ENCODE measurements at places on chromosomes 12 and 14.

- no peak for DNase-seq
These were observed 87.6 kb upstream of the MED13L start for GRCh38 chr12:116365114-116365513.

GRCh38 chr12:107326237-107326636, 232.9 kb upstream of the CRY1 start:
- no peak for DNase-seq

DNA sequence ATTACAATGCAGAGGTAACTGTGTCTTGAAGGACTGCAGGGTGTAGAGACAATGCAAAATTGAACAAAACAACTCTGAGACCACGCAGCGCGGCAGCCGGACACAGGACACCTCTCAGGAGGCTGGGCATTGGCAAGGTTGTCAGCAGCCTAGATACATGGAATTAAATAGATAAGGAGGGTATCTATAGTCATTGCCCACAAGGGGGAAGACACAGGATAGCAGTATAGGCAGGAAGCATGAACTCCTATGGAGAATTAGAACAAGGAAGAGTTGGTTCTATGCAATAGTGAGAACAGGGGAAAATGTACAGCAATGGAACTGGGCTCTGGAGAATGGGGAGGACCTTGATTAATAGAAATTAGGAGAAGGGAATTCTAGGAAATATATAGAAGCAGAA, 164.1 kb downstream of the C12orf42 start:
- no peak for DNase-seq

GRCh38 chr12:66587912-66588311, 91.0 kb downstream of the GRIP1 start:
- DNase-seq, result no peak

DNA sequence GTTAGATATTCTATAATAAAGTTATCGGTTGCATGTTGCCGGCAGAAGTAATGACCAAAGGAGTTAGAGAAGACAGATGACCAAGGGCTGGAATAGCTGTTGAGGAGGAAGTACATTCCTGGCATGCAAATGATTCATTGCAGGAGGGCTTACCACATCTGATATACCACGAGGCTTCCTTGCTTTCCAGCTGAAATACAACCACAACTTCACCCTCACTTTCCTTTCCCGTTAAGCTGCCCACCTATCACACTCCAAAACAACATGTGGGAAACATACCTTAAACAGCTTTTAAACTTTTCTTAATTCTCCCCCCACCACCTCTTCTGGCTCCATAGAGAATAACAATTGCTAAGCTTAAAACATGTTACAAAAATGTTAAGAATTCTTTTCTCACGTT, 594.1 kb downstream of the NRXN3 start:
- DNase-seq, result no peak

GRCh38 chr14:49633640-49634546, 1.2 kb downstream of the DNAAF2 start:
- peak; percentile 85 for DNase-seq

DNA sequence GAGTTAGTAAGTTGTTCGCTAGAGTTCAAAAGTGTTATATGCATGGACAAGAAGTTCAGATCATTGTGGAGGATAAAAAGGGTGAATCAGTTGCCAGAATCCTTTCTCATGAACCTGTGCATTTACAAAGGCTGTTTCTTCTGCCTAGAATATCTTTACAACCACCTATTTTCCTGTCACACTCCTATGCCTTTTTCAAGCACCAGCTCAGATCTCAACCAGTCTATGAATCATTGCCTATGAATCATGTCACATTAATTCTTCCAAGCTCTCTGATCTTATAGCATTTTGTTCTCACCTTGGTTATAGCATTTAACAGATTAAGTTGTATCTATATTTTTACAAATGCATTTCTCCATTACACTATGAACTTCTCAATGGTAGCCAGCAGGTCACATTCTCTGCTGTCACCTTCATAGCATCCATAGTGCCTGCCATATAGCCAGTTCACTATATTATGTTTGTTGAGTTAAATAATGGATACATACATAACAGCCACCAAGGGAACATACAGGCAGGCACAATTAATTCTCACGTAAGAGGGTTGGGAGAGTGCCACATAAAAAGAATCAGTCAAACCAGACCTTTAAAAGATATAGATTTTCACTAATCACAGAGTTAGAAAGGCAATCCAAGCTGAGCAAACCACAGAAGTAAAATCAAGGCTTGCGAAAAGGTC, 573.0 kb downstream of the FOXG1 start:
- DNase-seq, result no peak

- no peak for DNase-seq
These were observed 465.2 kb downstream of the PCNX1 start for GRCh38 chr14:71372411-71372838.

DNA sequence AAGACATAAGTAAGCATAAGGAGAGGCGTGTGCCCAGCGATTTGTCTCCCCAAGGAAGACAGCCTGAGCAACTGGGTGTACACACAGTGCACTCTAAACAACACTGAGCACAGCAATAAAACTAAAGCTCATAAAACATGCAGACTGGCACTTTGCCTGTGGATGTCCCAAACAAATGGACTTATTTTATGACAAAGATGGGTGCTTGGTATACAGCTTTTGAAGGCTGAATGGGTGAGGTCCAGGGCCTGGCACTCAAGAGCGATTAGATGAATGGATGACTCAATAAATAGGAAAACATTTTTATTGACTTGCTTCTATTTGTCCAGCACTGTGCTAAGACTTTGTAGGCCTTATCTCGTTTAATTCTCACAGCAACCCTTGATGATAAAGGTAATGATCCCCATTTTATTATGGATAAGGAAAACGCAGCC, 28.5 kb downstream of the LGMN start:
- no peak for DNase-seq

DNA sequence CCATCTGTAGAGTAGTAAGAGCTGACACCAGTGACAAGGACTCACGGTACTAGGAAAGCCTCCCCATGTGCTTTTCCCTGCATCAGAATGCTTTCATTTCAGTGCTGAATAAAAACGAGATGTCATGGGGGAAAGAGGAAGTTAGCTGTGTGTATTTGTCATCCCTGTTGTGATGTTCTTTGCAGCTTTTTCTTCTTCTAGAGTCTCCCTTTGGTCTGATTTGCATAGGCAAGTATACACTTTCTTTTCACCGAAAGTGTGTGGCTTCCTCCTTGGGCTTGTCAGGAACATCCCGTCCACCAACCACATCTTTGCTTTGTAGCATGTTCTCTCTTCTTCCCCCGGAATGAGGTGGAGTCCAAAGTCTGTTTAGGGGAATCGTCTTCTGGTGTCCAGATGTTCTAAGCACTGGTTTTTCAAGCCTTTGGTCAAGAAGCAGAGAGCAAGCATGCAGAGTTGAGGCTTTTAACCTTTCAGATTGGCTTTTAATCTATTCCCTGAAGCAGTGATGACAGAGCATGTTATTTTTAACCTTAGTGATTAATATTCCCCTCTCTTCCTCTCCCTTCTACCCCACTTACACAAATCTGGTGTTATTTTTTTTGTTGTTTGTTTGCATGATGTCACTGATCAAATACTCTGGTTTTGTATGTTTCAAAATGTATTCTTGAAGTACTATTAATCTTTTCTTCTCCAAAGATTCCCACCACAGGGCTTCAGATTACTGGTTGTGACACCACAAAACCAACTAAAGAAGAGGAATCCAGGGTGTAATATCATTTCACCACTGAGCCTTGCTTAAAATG, 163.4 kb downstream of the SAMD4A start:
- no peak for DNase-seq

GRCh38 chr14:77892381-77892871, 92.5 kb downstream of the ADCK1 start:
- no peak for DNase-seq

All from activated CD4-positive, CD25-positive, alpha-beta regulatory T cell treated with anti-CD3 and anti-CD28 coated beads, Interleukin-2, amount 50 U/mL, for 16 hours (primary cell).